ENCODE measurements at places on chromosomes 16 and 17. TPM values are rescaled to one million over a fixed set of nuclear protein-coding genes. Genes with fewer than 3 reads are reported as not detected.

- DNase-seq = no peak
- H3K27ac ChIP-seq = peak overlapping the region; percentile 78
- H3K36me3 ChIP-seq = peaks cover 49% of the 10 kb centered on the region
- H3K4me1 ChIP-seq = no peaks in the 10 kb centered on the region
Observed at GRCh38 chr16:84059111-84059510, 16.5 kb upstream of the SLC38A8 start.

DNA sequence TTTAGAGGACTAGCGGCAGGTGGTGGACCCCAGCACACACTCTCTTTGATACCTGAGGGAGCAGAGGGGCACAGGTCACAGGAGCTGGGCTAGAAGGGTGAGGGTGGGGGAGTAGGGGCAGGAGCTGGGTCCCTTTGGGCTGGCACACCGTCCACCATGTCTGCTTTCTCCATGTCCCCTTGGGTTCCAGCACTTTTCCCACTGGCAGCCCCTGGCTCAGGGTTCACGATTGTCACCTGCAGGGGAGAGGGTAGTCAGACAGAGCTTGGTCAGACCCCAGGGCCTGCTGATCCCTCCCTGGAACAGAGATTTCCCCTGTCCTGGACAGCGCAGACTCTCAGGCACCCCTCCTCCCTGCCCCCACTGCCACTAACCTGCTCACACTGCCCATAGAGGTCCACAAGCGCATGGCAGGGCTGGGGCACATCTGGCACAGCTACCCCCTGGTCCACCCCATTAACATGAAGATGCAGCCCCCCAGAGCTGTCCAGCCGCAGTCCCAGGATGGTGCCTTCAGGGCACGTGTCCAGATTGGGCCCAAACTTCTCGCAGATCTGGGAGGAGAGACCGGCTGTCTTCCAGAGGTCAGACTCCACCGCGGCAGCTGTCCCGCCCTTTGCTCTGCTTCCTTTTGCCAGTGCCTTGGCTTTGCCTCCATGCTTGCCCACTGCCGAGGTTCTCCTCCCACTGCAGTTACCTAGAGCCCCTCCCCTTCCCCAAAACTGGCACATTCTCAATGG, 3.1 kb upstream of the GPS2 start:
- no peak for DNase-seq
- no peak overlapping the region for H3K27ac ChIP-seq
- peaks cover 6% of the 10 kb centered on the region for H3K4me1 ChIP-seq
- no peak overlapping the region for H3K4me3 ChIP-seq
- peaks cover 41% of the 10 kb centered on the region for H3K36me3 ChIP-seq
- no peaks in the 10 kb centered on the region for H3K27me3 ChIP-seq

- peaks cover 77% of the 10 kb centered on the region for H3K27me3 ChIP-seq
- H3K4me1 ChIP-seq = peaks cover 28% of the 10 kb centered on the region
- H3K27ac ChIP-seq = no peak overlapping the region
- H3K4me3 ChIP-seq = peak overlapping the region; percentile 37
- H3K36me3 ChIP-seq = no peaks in the 10 kb centered on the region
Observed at GRCh38 chr17:9021992-9022572, 772 bp downstream of the NTN1 start.

GRCh38 chr17:34499576-34499975, 79.8 kb upstream of the TMEM132E start:
- DNase-seq = peak; percentile 27
- H3K4me3 ChIP-seq = no peak overlapping the region
- no peaks in the 10 kb centered on the region for H3K36me3 ChIP-seq
- peaks cover 4% of the 10 kb centered on the region for H3K27me3 ChIP-seq
- no peak overlapping the region for H3K27ac ChIP-seq

TIGD7 gene
- total RNA-seq = 11.5 TPM
